NT2/D1 (cell line): ENCODE measurements at places on chromosomes 5 and 9.

- no peak for DNase-seq
Measured at GRCh38 chr5:78300464-78301045, 6.1 kb upstream of the AP3B1 start.

DNA sequence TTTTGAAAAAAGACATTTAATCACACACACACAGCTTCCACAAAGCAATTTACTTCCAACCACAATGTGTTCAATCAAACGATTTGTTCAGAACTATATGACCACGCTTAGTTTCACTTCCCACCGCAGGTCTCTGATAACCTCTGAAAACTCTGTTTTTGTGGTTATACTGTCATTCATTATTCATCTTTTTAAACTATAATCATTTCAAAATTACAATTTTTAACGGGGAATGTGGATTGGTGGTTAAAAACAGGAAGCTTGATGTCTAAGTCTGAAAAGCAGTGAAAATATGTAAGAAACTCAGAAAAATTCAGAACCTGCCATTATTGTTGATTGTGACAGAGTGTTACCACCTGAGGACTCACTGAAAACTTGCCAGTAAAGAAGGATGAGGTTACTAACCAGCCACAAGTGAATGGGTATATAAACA, 12.7 kb upstream of the TMEM174 start:
- DNase-seq, result no peak

- no peak for DNase-seq
Measured at GRCh38 chr5:56147106-56147505, 86.0 kb downstream of the ANKRD55 start.

DNA sequence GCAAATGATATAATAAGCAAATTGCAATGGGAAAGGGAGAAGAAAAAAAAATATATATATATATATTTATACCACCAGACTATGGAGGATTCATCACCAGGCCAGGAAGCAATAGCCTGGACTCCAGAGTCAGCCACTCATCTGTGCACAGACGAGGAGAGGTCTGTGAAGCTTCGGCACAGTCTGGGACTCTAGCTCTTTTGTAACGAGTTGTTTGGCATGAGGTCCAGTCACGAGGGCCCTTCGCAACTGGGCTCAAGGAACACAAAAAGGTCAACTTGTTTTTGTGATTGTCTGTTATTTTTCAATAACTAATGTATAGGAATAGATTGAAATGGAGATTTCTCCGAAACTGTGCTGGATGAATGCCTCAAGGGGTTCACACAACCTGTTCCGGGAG, 14.7 kb upstream of the FGF1 start:
- DNase-seq, result no peak

DNA sequence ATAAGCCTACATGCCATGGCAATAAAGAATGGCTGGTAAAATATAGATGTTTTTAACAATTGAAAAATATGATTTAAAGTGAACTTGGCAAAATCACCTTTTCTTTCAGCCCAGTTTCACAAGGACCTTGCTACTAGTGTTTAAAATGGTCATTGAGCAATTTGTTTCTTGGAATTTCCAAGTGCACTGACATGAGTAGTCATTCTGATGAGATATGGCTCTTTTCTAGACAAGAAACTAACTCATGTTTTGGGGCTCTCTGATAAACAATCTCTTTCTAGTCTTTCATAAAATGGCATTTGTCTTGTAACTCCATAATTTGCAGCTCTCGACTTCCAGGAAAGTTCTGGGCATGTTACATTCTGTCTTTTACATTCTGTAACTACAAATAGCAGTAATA, 176.8 kb downstream of the NR2F1-AS1 start:
- no peak for DNase-seq

GRCh38 chr5:143135832-143136551, 267.5 kb downstream of the NR3C1 start:
- no peak for DNase-seq

DNA sequence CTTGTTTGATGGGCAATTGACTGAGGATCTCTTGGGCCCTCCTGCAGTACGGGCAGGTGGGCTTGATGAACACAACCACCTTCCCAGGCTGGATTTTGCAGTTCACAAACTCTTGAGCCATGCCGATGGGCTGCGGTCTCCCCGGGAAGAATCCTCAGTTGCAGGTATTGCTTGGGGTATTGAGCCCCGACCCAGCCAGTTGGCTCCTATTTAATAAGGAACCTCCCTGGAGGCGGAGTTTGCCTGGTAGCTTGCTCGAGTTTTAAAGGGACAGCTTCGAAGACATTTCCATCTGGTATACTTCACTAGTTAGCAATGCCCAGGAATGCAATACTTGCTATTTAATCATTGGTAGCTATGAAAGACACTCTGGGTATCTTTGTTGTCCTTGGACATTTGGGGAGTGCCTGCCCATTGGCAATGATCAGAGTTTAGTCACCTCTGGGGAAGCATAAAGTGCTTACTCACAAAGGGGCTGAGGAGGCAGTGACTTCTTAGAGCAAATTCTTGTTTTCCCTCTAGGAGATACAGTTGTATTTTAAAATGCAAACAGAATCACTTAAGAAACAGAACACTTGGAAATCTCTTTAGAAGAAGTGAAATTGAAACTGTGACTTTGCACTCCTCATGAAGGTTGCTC, at the start of gene GLRX:
GLRX (minus strand) TSS at position 185 of the 640 bp plus-strand sequence; CDS start at position 121, 64 bp downstream.
- peak; percentile 46 for DNase-seq

DNA sequence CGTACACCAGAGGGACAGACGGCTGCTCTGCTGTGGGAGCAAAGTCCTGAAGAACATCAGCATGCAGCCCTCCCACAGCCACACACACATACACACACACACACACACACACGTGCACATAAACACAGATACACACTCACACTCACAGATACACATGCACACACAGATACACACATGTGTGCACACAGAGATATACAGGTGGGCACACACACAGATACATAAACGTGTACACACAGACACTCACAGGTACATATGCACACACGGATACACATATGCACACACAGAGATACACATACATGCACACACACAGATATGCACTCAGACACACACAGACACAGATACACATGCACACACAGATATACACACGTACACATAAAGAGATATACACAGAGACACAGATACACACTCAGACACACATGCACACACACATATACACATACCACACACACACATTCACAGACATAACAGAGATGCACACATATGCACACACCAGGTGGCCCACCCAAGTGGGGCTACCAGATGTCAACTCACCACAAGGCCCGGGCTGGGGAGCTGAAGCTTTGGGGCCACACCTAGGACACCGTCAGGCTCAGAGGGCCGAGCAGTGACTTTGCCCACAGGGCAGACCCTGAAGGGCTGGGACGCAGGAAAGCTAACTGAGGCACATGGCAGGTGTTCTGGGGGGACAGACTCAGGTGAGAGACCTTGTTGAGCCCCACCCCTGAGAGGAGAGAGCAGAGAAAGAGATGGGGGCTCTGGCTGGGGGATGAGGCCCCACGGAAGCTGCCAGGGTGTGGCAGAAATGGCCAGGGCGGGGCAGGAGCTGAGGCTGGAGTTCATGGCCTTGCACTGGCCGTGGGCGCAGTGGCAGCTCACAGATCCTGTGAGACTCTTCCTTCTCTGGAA, 148.6 kb upstream of the PPP1R26 start:
- no peak for DNase-seq
